ENCODE measurements at places on chromosomes 7 and 10.

DNA sequence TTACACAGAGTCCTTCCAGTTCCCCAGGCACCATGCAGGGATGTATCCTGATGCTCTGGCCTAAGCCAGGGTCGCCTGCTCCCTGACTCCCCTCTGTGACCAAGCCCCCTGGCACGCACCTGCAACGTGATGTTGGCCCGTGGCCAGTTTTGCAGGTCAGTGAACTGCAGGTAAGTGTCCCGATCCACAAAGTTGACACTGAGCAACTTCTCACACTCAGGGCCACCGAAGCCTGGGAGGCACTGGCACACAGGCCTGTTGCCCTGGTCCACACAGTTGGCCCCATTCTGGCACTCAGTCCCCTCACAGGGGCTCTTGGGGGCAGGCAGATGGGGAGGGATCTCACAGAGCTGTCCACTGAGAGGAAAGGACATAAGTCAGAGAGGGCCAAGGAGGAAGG, 174.3 kb downstream of the LCOR start:
- H3K27ac ChIP-seq: no peak overlapping the region
- no peak overlapping the region for H3K4me3 ChIP-seq
- no peak for DNase-seq
- no peaks in the 10 kb centered on the region for H3K36me3 ChIP-seq
- no peaks in the 10 kb centered on the region for H3K4me1 ChIP-seq
- H3K27me3 ChIP-seq: no peaks in the 10 kb centered on the region

DNA sequence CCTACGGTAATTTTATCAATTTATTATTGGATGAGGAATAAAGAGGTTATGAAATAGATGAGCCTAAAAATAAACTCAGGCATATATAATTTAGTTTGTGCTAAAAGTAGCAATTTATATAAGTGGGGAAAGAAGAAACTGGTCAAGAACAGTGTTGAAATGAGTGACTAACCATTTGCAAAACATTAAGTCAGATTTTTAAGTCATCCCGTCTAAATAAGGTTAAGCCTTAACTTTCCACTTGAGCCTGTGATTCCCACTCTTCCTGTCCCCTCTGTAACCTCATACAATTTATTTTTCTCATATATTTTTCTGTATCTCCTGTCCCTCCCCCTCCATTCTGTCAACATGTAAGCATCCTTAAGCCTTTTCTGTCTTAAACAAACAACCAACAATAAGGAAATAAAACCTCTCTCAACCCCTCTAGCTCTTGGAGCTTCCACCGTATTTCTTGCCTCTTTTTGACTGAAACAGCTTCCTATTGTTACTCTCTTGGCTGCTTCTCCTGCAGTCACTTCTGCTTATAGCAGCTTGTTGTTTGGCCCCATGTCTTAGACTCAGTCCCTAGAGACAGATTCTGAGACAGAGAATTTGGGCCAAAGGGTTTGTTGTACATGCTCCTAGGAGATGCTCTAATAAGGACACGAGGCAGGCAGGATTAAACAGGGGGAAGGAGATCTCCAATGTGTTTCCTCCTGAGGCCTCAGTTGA, 109.7 kb downstream of the GNAI1 start:
- no peaks in the 10 kb centered on the region for H3K27me3 ChIP-seq
- H3K36me3 ChIP-seq: no peaks in the 10 kb centered on the region
- H3K4me3 ChIP-seq: no peak overlapping the region
- peaks cover 8% of the 10 kb centered on the region for H3K4me1 ChIP-seq
- DNase-seq: peak; percentile 95
- peak overlapping the region; percentile 77 for H3K27ac ChIP-seq

GRCh38 chr10:4144817-4145216, 359.8 kb upstream of the KLF6 start:
- H3K4me3 ChIP-seq: no peak overlapping the region
- H3K36me3 ChIP-seq: no peaks in the 10 kb centered on the region
- no peak for DNase-seq
- no peaks in the 10 kb centered on the region for H3K4me1 ChIP-seq

DNA sequence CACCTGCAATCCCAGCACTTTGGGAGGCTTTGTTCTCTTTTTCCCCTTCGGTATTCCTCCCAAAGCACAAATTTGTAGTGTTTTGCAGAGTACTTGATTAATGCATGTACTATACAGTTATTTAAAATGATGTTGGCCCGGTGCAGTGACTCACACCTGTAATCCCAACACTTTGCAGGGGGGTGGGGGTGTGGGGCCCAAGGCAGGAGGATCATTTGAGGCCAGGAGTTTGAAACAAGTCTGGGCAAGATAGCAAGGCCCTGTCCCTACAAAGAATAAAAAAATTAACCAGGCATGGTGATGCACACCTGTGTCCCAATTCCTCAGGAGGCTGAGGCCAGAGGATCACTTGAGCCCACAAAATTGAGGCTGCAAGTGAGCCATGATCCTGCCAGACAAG, 26.8 kb upstream of the FOXK1 start:
- no peak overlapping the region for H3K4me3 ChIP-seq
- H3K4me1 ChIP-seq: peaks cover 7% of the 10 kb centered on the region
- H3K36me3 ChIP-seq: no peaks in the 10 kb centered on the region

DNA sequence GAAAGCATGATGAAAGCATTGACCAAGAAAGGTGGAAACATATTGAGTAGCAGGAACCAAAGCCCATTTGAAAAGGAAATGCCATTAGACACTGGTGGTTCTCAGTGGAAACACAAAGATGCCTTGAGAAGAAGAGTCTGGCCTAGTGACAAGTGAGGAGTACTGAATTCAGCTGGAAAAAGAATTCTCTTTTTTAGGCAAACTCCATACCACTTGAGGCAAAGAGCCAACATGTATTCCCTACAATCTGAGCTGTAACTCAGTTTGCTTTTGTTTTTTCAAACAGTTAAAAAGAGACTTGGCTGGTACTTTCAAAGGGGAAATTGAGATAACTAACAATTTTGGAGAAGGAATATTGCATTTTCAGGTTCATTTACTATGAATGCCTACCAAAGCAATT, 624.0 kb downstream of the NRG3 start:
- H3K27ac ChIP-seq: no peak overlapping the region
- H3K36me3 ChIP-seq: no peaks in the 10 kb centered on the region
- H3K4me3 ChIP-seq: no peak overlapping the region
- H3K4me1 ChIP-seq: no peaks in the 10 kb centered on the region
- no peak for DNase-seq

GRCh38 chr10:86963341-86963919, 4.9 kb upstream of the ADIRF start:
- no peak overlapping the region for H3K4me3 ChIP-seq
- DNase-seq: no peak
- no peak overlapping the region for H3K27ac ChIP-seq

DNA sequence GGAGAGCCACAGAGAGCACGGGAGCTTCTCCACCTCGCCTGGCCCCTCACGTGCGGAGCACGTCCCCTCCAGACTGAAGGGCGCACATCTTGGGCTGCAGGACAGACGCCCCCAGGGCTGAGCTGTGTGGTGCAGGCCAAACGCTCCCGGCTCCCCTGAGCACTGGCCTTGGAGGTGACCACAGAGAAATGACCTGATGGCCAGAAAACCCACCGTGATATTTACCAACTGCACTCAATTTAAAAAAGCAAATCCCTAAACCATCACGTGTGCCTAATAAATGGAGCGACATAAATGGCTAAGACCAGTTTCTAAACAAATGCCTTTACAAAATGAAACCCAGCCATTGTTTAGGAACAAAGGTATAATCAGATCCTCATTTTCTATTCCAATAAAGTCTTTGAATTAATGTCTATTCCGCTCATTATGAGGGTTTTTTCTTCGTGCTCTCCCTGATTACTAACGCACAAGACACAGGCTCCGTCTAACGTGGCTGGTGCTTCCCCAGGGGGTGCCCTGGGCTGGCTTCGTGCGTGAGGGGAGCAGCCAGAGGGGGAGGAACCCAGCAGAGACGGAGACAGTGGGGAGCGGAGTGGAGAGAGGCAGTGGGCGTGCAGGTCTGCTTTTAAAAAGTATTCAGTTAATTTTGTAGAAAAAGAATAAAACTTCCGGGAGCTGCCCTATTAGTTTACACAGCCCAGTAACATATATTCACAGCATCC, 190.3 kb downstream of the DNAJB6 start:
- H3K4me3 ChIP-seq: no peak overlapping the region
- H3K36me3 ChIP-seq: no peaks in the 10 kb centered on the region
- no peaks in the 10 kb centered on the region for H3K4me1 ChIP-seq
- H3K27me3 ChIP-seq: no peaks in the 10 kb centered on the region

DNA sequence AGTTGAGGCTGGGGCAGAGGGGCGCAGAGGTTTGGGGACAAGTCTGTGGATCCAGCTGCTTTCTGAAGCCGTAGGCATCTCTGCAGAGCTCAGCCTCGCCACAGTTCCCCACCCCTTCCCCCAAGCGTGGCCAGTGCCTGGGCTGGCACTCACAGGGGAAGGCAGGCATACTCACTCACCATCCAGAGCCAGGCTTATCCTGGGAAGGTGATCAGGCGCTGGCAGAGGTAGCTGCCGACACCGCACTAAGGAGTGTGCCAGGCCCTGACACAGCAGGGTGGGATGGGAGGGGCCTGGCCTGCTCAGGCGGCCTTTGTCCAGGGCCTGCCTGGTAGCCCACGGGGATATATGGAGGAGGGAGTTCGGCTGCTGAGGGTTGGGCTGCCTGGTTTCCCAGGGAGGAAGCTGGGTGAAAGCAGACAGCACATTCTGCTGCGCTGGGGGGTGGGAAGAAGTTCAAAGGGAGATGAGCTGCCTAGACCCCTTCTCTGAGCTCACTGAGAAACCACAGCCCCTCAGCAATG, 15.9 kb downstream of the VSIR start:
- H3K4me1 ChIP-seq: peaks cover 34% of the 10 kb centered on the region
- no peak overlapping the region for H3K27ac ChIP-seq
- H3K27me3 ChIP-seq: no peaks in the 10 kb centered on the region
- no peak overlapping the region for H3K4me3 ChIP-seq

DNA sequence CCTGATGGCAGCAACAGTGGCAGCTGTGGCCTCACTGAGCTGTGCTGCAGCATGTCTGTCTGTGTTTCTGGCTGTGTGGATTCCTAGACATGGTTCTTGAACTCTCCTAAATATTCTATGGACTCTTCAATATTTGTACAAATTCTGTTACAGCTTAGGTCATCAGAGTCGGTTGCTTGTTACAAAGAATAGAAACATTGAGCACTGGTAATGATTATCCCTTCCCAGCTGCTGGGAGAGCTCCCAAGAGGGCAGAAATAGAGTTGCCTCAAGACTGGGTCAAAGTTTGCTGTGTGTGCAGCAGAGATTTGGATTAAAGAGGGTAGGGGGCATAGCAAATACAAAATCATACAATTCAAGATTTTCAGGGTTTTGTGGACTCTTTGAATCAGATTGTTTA, 337.1 kb upstream of the AKR1E2 start:
- no peaks in the 10 kb centered on the region for H3K27me3 ChIP-seq
- H3K4me3 ChIP-seq: no peak overlapping the region
- no peak overlapping the region for H3K27ac ChIP-seq
- peak; percentile 17 for DNase-seq
- H3K4me1 ChIP-seq: no peaks in the 10 kb centered on the region
- H3K36me3 ChIP-seq: no peaks in the 10 kb centered on the region

DNA sequence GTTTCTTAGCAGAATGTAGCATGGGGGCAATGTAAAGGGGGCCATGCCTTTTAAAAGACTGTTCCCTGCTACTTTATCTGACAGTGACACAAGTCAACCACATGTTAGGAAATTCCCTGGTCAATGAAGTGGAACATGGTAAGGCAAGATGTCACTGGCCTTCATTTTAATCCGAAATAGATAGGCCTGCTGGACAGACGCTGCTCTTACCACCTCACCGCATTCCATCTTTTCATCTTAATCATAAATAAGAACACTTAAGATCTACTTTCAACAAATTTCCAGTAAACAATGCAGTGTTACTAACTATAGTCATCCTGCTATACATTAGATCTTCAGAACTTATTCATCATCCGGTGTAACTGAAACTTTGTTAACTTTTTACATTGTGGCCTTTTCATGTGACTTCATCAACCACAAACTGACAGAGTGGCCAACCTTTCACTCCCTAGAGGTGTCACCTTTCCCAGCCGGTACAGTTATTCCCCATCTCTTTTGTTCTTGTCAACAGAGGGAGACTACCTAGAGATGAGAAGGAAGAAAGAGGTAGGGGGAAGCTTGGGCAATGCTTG, 15.6 kb downstream of the ASB4 start:
- H3K4me3 ChIP-seq: no peak overlapping the region
- H3K36me3 ChIP-seq: no peaks in the 10 kb centered on the region
- H3K4me1 ChIP-seq: no peaks in the 10 kb centered on the region
- no peak overlapping the region for H3K27ac ChIP-seq

Measured in muscle of leg (tissue), 16 donors.